ENCODE measurements at places on chromosomes 6 and 20.

- DNase-seq: no peak
Observed at GRCh38 chr6:117465691-117466090, 16.8 kb upstream of the DCBLD1 start.

- DNase-seq: no peak
Observed at GRCh38 chr6:88361754-88362153, 195.6 kb upstream of the CNR1 start.

DNA sequence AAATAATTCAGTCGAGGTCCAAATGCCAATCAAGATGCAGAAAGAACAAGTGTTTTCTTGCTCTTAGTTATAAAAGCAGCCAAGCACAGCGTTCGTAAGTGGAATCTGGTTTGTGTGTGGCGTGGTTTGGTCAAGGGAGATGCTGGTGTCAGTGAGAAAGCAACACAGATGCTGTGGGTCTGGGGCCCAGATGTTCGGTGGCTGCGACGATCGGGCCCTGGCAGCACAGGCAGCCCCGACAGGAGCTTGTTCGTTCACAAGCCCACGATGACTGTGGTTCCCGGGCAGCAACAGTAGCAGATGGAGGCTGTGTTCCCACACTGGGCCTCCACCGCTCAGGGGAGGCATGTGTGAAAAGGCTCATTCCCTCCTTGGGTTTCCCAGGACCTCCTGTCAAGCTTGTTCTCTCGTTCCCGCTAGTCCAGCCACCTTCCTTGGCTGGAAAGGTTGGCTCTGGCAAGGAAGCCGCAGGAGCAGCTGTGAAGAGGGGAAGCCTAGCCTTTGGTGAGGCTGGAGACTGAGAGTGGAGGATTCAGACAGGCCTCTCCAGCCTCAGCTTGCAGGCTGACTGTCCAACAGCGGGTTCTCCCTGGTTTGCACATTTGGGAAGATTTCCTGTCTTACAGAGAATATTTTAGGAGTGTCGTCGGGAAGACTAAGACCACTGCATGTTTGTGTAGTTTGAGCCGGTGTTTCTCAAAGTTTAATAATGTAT lies 304.7 kb downstream of the QKI start:
- DNase-seq: peak; percentile 28

DNA sequence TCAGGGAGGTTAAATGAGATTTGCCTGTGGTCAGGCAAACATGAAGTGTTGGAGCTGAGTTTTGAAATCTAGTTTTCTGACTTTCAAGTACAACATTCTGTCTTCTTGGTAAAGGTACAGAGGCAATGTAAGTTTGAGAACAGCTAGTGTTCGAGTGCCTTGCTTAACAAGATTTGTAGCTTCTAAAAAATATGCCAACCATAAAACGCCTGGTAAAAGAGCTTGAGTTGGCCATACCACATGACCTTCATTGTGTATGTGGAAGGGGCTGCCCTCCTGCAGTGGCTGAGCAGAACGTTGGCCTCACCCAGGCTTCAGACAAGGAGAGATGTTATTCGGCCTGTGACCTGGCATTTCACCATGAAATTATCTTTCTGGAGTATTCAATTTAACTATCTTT lies 86.5 kb downstream of the MAP7 start:
- no peak for DNase-seq

- DNase-seq: peak; percentile 60
Observed at GRCh38 chr6:33710296-33711121, 991 bp downstream of the UQCC2 start.

DNA sequence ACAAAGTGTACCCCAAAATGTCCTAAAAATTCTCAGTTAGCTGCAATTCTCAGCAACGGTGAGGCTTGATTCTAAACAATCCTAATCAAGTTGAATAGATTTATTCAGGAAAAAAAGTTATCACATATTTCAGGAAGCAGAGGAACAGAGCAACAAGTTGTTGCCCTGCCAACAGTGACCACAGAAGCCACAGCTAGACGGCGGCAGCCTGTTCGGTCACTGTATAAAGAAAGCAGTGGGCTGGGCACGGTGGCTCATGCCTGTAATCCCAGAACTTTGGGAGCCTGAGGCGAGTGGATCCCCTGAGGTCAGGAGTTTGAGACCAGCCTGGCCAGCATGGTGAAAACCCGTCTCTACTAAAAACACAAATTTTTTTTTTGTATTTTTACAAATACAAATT lies 171.2 kb upstream of the BMP5 start:
- DNase-seq: no peak

DNA sequence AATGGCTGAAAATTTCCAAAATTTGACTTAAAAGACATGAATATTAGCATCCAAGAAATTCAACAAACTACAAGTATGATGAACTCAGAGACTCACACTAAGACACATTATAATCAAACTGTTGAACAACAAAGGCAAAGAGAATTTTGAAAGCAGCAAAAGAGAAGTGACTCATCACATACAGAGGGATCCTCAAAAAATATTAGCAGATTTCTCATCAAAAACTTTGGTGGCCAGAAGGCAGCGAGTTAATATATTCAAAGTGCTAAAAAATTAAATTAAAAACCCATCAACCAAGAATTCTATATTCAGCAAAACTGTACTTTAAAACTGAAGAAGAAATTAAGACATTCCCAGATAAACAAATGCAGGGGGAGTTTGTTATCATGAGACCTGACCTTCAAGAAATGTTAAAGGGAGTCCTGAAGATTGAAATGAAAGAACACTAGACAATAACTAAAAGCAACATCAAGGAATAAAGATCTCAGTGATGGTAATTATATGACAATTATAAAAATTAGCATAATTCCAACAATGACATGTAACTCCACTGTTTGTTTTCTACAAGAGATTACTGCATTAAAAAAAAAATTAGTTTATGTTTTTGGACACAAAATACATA lies 150.0 kb downstream of the RNASET2 start:
- no peak for DNase-seq

DNA sequence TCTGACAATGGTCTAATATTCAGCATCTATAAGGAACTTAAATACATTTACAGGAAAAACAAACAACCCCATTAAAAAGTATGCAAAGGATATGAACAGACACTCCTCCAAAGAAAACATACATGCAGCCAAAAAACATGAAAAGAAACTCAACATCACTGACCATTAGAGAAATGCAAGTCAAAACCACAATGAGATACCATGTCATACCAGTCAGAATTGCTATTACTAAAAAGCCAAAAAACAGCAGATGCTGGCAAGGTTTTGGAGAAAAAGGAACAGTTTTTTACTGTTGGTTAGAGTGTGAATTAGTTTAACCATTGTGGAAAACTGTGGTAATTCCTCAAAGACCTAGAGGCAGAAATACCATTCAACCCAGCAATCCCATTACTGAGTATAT lies 339.0 kb upstream of the ADGRB3 start:
- no peak for DNase-seq

- peak; percentile 32 for DNase-seq
Observed at GRCh38 chr6:97129106-97129505, 153.9 kb downstream of the MMS22L start.

- DNase-seq: peak; percentile 99
Observed at GRCh38 chr6:33925936-33926335, 122.1 kb upstream of the MLN start.

- peak; percentile 95 for DNase-seq
Observed at GRCh38 chr20:46296526-46297250, 11.6 kb downstream of the CDH22 start.

DNA sequence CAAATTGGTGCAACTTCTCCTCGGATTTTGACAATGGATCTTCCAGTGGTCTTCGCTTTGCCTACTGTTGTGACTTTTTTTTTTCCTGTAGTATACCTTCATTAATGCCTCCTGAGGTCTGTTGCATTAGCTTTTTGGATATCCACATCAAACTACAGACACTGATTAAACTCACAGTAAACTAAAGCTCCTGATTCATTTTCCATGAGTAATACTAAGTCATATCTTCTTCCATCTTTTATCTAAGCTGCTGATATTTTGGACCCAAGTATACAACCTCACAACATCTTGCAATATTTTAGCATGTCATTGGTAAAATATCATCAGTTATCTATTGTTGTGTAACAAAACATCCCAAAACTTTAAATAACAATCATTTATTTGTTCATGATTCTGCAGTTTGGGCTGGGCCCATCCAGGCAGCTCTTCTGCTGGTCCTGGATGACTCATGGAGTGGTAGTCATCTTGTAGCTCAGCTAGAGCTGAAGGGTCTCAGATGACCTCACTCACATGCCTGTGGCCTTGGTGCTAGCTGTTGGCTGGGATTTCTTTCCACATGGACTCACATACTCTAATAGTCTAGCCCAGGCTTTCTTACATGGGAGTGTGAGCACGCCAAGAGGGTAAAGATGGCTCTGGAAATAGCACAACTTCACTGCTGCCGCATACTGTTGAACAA lies 78.3 kb upstream of the SRSF6 start:
- no peak for DNase-seq

GRCh38 chr6:53041356-53041755 lies 23.8 kb upstream of the FBXO9 start:
- no peak for DNase-seq

GRCh38 chr6:150336299-150336698 lies 32.5 kb upstream of the IYD start:
- DNase-seq: peak; percentile 88

DNA sequence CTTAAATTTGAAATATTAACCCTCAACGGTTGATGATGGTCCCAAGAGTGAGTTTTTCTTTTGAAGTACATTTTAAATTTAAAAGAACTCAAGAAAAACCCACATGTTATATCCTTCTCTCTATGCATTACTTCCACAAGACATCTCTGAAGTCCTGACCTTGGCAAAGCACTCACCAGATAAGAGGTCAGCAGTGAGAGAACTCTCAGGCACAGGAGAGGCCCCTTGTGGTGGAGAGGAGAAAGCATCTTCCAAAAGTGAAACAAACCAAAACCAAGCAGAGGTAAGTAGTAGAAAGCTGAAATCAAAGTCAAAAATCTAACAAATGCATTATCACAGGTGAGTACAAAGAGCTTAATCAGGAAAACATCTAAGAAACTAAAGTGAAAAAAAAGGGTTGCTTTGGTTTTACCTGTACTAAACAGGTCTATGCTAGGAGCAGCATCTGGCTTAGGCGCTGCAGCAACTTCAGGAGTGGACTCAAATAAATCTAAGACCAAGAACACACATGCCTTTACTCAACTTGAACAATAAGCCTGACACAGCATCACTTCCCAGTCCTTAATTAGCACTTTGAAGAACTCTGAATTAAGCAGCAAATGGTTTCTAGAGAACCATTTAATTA lies 80.5 kb downstream of the PRSS35 start:
- peak; percentile 31 for DNase-seq

DNA sequence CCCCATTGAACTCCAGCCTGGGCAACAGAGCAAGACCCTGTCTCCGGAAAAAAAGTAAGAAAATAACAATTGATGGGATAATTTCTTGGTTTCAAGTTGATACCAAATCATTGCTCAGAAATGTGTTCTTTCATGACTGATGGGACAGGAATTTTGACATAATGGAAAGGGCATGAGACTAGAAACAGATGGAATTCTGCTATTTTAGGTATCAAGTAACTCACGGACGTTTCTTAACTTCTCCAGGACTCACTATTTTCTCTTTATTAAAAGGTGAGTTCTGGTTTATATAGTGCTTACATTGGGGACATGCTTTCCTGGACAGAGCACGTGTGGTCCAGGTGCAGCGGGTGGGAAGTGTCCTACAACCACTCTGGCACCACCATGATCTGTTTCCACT lies 6.0 kb upstream of the DSP start:
- DNase-seq: no peak

GRCh38 chr20:10501402-10501801 lies 66.3 kb downstream of the SLX4IP start:
- DNase-seq: peak; percentile 41

- peak; percentile 31 for DNase-seq
Observed at GRCh38 chr6:144286503-144287393, 1.6 kb downstream of the UTRN start.

- DNase-seq: no peak
Observed at GRCh38 chr6:33171016-33171879, 21.0 kb downstream of the COL11A2 start.

- no peak for DNase-seq
Observed at GRCh38 chr6:84618836-84619235, 145.6 kb downstream of the TBX18 start.

GRCh38 chr6:157143171-157143889 lies 180.0 kb downstream of the TMEM242 start:
- DNase-seq: peak; percentile 75

GRCh38 chr20:43590036-43590391 lies 723 bp upstream of the IFT52 start:
- DNase-seq: peak; percentile 65

GRCh38 chr6:118787724-118788423 lies 106.1 kb upstream of the ASF1A start:
- peak; percentile 56 for DNase-seq

DNA sequence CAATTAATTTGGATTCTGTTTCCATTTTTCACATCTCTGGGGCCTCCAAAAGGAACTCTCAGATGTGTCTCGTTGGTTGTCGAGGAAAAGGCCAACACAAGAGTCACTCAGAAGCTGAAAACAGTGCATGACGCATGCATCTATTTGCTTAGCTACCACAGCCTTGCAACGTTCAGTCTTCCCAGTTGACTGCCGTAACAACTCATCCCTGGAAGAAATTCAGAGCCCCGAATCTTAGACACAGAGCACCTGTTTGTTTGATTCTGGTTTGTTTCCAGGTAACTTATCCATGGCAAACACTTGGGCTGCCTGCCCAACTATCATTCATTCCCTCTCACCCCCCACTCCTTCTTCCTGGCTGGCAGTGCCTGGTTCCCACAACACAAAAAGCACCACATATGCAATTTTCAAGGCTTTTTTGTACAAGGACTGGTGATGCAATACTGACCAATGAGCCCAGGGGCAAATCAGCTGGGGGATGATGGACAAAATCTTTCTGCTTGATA lies 60.5 kb downstream of the ZMYND8 start:
- DNase-seq: no peak

GRCh38 chr6:144873623-144874378 lies 588.7 kb downstream of the UTRN start:
- no peak for DNase-seq

- DNase-seq: no peak
Observed at GRCh38 chr6:139979021-139979725, 604.7 kb upstream of the CITED2 start.

DNA sequence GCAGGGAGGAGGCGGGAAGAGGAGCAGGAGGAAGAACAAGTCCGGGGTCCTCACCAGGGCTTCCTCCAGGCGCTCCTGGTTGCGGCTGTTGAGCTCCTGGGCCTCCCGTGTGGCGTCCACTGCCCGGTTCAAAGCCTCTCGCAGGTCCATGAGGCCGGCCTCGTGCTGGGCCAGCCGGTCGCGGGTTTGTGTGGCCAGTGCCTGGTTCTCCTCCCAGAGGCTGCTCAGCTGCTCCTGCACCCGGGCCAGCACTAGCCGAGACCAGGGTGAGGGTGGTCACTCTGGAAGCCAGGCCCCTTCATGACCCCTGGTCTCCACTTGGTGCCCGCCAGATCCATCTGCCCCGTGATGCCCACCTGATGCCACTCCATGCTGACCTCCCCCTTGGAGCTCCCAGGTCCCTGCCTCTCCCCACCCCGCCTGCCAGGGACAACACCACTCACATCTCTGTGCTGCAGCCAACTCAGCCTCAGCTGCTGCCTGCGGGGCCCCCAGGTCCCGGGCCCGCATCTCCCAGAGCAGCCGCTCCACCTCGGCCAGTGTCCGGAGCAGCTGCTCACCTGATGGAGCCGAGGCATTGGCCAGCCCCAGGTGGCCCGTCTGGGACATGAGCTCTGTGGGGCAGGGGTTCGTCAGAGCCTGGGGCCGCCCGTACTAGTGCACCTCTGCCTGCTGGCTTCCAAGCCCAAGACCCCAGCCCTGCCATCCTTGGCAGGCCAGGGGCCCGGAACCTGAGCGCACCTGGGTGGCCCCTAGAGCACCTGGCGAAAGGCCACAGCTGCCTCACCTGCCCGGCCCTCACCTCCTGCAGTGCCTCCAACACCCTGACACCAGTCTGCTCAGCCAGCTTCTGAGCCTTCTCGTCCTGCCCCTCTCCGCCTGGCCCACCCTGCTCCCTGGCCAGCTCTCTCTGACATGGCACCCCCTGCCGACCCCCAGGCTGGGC lies 15.9 kb downstream of the ADRM1 start:
- DNase-seq: no peak

All from NCI-H69 (cell line).